ENCODE measurements at places on chromosomes 13 and 19.

- no peak overlapping the region for H3K27ac ChIP-seq
- H3K36me3 ChIP-seq: no peaks in the 10 kb centered on the region
- no peaks in the 10 kb centered on the region for H3K4me1 ChIP-seq
- peaks cover 14% of the 10 kb centered on the region for H3K27me3 ChIP-seq
Observed at GRCh38 chr19:32318884-32319520, 26.4 kb upstream of the ZNF507 start.

DNA sequence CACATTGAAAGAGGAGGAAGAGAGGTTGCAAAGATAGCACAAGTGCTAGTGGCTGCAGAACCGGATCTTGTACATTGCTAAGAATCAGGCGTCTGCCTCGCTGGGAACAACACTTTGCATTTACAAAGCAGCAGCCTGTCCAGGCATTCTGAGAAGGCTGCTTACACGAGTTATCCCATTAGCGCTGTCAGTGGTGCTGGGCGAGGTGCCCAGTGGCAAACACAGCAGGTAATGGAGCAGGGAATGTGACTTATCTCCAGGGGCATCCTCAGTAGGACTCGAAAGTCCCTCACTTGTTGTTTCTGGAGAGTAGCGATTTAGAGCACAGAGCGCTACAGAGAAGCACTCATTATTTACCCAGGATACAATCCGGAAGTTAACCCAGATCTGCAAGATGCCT, 209.6 kb downstream of the OLFM4 start:
- peaks cover 25% of the 10 kb centered on the region for H3K27me3 ChIP-seq
- ATAC-seq: no peak
- no peak overlapping the region for H3K4me3 ChIP-seq

- H3K36me3 ChIP-seq: no peaks in the 10 kb centered on the region
- H3K4me1 ChIP-seq: no peaks in the 10 kb centered on the region
- ATAC-seq: no peak
- no peak overlapping the region for H3K27ac ChIP-seq
- peaks cover 7% of the 10 kb centered on the region for H3K27me3 ChIP-seq
Observed at GRCh38 chr13:23921451-23921888, 24.2 kb upstream of the C1QTNF9B start.

DNA sequence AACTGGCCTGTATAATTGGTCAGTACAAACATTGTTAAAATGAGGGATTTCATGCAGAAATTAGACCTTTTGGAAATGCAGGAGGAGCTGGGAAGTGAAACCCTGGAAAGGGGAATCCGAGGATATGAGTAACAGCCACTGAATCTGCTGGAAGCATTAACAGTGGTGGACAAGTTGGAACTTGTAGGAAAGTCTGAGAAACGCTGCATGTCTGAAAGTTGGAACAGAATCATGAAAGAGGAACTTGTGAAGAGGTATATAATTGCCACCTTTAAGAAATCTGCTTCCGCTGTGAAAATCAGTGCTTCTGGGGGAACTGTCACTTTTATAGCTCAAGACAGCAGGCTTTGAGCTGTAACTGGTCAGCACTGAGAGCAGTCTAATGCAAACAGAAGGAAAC, 716.5 kb upstream of the PRR20A start:
- no peak for ATAC-seq
- no peaks in the 10 kb centered on the region for H3K4me1 ChIP-seq
- H3K27me3 ChIP-seq: no peaks in the 10 kb centered on the region
- no peak overlapping the region for H3K4me3 ChIP-seq
- H3K27ac ChIP-seq: no peak overlapping the region

DNA sequence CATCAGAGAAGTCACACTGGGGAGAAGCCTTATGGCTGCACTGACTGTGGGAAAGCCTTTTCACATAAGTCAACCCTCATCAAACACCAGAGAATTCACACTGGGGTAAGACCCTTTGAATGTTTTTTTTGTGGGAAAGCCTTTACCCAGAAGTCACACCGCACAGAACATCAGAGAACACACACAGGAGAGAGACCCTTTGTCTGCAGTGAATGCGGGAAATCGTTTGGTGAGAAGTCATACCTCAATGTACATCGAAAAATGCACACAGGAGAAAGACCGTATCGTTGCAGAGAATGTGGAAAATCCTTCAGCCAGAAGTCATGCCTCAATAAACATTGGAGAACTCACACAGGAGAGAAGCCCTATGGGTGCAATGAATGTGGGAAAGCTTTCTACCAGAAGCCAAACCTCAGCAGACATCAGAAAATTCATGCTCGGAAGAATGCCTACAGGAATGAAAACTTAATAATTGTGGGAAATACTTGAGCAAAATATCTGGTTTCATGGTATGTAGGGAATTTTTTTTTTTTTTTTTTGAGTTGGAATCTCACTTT, 30.7 kb downstream of the ZNF793 start:
- H3K36me3 ChIP-seq: peaks cover 13% of the 10 kb centered on the region
- H3K27me3 ChIP-seq: no peaks in the 10 kb centered on the region
- H3K4me1 ChIP-seq: no peaks in the 10 kb centered on the region
- ATAC-seq: no peak

DNA sequence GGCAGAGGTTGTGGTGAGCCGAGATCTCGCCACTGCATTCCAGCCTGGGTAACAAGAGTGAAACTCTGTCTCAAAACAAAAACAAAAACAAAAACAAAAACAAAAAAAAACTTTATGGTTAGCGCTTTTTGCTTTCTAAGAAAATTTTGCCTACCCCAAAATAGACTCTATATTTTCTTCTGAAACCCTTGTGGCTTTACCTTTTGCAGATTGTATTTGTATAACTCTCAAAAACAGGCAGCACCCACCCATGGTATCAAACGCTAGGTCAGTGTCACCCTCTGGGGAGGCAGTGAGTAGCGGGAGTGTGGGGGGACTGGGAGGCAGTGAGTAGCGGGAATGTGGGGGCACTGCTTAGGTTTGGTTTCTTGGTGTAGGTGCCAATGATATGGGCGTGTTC, 7.5 kb upstream of the SLC39A3 start:
- no peak overlapping the region for H3K4me3 ChIP-seq
- H3K27ac ChIP-seq: no peak overlapping the region
- H3K36me3 ChIP-seq: no peaks in the 10 kb centered on the region
- peaks cover 8% of the 10 kb centered on the region for H3K4me1 ChIP-seq

DNA sequence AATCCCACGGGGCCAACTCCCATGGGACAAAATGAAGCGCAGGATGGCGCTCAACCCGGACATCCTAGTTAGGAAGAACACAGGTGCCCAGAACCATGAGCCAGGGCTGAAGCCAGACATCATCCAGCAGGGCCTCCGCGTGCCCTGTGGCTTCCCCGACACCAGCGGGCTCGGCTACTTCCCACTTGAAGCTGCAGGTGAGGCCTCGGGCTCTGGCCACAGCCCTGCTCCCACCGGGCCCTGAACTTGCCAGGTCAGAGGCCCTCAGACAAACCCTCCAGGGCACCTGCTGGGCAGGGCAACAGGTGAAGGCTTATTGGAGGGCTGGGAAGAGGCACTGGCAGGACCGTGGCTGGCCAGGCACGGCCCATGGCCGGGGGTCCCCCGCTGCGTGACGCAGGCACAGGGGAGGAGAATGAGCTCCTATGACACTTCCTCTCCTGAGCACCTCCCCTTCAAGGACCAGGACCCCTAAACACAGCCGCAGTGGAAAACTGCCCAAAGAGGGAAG, 117.7 kb downstream of the STK24 start:
- no peaks in the 10 kb centered on the region for H3K27me3 ChIP-seq
- peaks cover 4% of the 10 kb centered on the region for H3K4me1 ChIP-seq
- no peak overlapping the region for H3K4me3 ChIP-seq
- ATAC-seq: no peak

DNA sequence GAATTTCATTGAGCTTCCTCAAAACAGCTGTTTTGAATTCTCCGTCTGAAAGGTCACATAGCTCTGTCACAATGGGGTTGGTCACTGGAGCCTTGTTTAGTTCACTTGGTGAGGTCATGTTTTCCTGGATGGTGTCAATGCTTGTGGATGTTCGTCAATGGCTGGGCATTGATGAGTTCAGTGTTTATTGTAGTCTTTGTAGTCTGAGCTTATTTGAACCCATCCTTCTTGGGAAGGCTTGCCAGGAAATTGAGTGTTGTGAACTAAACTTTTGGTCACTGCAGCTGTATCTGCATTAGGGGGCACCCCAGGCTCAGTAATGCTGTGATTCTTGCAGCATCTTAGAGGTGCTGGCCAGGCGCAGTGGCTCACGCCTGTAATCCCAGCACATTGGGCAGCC, 22.0 kb downstream of the BLOC1S3 start:
- no peak for ATAC-seq
- H3K4me3 ChIP-seq: no peak overlapping the region
- no peaks in the 10 kb centered on the region for H3K36me3 ChIP-seq

DNA sequence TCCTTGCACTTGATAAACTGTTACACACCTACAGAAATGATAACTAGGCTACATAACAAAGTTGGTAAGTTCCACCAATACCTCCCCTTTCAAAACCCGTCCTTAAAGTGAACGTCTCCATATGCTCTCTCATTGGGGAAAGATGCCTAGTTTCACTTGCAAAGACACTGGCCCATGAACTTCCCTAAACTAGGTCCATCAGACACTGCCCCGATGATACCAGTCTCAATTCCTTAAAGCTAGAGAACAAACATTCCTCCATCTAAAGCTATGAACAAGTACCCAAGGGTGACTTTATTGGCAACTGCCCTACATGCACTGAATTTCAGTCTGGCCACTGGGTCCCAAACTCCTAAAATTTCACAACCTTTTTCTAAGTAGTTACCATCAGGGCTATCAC, 39.9 kb downstream of the FOXO1 start:
- no peak overlapping the region for H3K27ac ChIP-seq
- ATAC-seq: no peak
- H3K4me3 ChIP-seq: no peak overlapping the region

DNA sequence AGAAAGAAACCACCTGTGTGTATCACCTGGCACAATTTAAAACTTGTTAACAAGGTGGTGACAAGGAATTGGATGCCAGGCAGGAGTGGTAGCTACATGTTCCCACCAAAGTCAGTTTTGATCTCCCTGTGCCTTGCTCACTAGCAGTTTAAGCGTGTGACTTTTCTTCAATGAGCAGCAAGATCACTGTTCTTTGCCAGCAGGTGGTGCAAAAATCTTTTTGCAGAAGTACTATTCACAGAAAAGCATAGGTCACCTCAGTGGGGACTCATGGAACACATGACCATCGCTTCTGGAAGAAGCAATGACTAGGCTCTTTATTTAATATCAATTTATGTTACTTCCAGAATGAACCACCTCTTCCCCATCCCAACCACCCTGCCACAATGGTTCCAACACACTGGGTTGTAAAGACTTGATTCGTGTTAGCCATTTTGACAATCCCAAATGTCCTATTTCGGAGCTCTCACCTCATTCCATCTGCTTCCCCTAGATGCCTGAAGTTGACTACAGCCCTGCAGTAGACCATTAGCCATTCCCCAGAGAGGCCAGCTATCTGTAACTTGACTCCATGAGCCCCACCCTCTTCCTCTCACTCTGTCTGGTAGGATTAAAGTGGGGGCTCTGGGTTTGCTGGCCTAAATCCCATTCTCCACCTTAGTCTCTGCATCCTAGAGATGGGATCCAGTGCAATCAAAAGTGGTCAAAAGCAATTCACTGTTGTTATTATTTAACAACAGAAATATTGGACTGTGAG, 59.1 kb upstream of the TNFRSF19 start:
- peaks cover 5% of the 10 kb centered on the region for H3K4me1 ChIP-seq
- ATAC-seq: no peak
- no peaks in the 10 kb centered on the region for H3K36me3 ChIP-seq
- no peak overlapping the region for H3K4me3 ChIP-seq
- no peak overlapping the region for H3K27ac ChIP-seq
- no peaks in the 10 kb centered on the region for H3K27me3 ChIP-seq

GRCh38 chr19:14112809-14113385, 4.7 kb downstream of the PRKACA start:
- H3K27ac ChIP-seq: peak overlapping the region; percentile 62
- H3K27me3 ChIP-seq: no peaks in the 10 kb centered on the region
- peaks cover 54% of the 10 kb centered on the region for H3K4me1 ChIP-seq
- no peak for ATAC-seq

- H3K4me1 ChIP-seq: no peaks in the 10 kb centered on the region
- ATAC-seq: no peak
- H3K4me3 ChIP-seq: no peak overlapping the region
- H3K27me3 ChIP-seq: peaks cover 40% of the 10 kb centered on the region
- H3K36me3 ChIP-seq: no peaks in the 10 kb centered on the region
Observed at GRCh38 chr13:113089693-113090414, 15.7 kb upstream of the F7 start.

- H3K4me3 ChIP-seq: no peak overlapping the region
- H3K27me3 ChIP-seq: no peaks in the 10 kb centered on the region
- peaks cover 28% of the 10 kb centered on the region for H3K4me1 ChIP-seq
Observed at GRCh38 chr13:110509971-110510786, 51.3 kb downstream of the RAB20 start.

DNA sequence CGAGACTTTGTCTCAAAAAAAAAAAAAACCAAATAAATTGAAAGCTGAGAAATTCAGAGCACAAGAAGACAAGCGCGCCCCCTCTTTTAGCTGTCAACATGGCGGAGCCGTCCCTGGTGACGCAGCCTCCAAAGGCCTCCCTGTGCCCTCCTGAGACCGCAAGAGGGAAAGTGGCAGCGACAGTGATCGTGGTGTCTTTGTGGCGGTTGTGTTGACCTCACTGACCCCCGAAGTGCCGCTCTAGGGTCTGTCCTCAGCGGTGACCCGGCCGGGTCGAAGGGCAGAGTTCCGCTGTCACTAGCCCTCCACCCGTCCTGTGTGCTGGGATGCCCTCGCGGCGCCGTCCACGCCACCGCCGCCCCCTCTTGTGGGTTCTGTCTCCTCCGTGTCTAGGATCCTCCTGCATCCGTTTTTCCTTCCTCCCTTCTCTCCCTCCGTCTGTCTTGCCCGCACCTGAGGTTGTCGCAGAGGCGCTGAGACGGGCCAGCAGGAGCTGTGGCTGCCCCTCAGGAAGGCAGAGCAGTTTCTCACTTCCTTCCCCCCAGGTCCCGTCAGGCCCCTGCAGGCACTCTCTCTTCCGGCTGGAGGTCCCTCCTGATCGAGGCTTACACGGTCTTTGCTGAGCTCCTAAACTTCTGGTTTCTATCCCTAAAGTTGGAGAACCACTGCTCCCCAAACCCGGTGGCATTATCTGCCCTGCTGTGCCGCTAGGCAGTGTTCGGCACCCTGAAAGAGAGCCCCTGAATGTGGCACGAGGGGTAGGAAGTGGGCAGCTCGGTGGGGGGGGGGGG, 7.2 kb downstream of the UHRF1 start:
- H3K27ac ChIP-seq: no peak overlapping the region
- ATAC-seq: no peak
- no peaks in the 10 kb centered on the region for H3K36me3 ChIP-seq

DNA sequence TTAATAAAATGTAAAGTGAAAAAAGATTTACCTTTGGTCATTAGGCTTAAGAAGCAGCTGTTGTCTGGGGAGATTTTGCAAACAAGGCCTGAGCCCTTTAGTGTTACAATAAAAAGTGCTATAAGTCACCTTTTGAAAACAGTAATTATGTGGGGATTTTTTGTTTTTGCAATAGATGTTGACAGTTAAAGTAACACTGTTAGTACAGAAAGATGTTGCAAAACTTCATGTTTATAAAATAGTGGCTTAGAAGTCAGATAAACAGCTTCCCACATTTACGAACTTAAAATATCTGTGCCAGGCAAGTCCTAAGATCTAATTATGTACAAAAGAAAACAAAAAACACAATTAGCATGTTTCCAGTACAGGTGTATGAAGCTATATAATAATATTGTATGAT, 138.0 kb upstream of the IRS2 start:
- peaks cover 4% of the 10 kb centered on the region for H3K4me1 ChIP-seq
- H3K36me3 ChIP-seq: no peaks in the 10 kb centered on the region
- H3K27ac ChIP-seq: no peak overlapping the region
- H3K4me3 ChIP-seq: no peak overlapping the region
- H3K27me3 ChIP-seq: no peaks in the 10 kb centered on the region

All from gastroesophageal sphincter (tissue), 4 donors.